SJCRH30 (cell line): ENCODE measurements at places on chromosomes 12 and 14.

GRCh38 chr12:123238961-123239360 lies 5.7 kb downstream of the MTRFR start:
- H3K27me3 ChIP-seq, result no peaks in the 10 kb centered on the region
- H3K27ac ChIP-seq, result no peak overlapping the region
- no peak for DNase-seq
- H3K4me3 ChIP-seq, result no peak overlapping the region
- H3K4me1 ChIP-seq, result no peaks in the 10 kb centered on the region

DNA sequence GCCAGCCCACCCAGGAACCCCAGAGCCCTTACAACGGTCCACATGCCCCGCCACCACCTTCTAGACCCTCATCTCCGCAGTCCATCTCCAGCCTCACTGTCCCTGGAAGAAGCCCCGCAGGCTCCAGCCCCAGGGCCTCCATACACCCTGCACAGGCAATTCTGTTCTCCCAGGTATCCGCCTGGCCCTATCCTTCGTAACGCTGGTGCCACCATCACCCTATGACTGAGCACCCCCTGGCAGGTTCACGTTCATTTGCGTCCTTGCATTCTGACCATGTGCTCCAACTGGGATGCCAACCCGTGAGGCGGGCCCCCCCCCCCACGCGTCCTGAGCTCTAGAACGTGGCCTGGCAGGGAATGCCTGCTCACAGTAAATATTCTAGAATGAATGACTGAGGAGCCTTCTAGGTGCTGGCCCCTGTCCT lies 675 bp upstream of the SCARB1 start:
- no peaks in the 10 kb centered on the region; the same call in 1 of the 2 replicates for H3K36me3 ChIP-seq
- H3K27ac ChIP-seq, result peak overlapping the region; percentile 70
- H3K4me1 ChIP-seq, result peaks cover 6% of the 10 kb centered on the region

DNA sequence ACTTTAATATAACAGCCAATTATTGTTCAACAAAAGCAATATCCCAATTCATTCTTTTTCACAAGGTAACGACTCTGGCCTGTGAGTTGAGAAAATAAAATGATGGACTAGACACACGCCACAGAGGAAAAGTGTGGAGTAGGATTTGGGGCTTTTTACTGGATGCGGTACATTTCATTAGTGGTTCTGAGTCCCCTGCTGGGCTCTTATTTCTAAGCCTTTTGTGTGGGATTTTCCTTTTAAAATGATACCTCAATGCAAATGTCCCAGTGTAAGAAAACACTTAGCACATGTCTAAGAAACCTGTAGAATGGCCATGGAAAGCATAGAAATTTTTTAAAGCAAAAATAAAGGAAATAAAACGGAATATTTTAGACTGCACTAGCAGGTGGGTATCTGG lies 73.4 kb downstream of the C12orf42 start:
- no peak overlapping the region for H3K27ac ChIP-seq
- no peaks in the 10 kb centered on the region for H3K4me1 ChIP-seq
- H3K36me3 ChIP-seq, result no peaks in the 10 kb centered on the region

- no peaks in the 10 kb centered on the region for H3K36me3 ChIP-seq
- H3K4me1 ChIP-seq, result no peaks in the 10 kb centered on the region
- H3K27me3 ChIP-seq, result no peaks in the 10 kb centered on the region
- DNase-seq, result no peak
- H3K27ac ChIP-seq, result no peak overlapping the region
Observed at GRCh38 chr14:24465368-24465767, 22.8 kb upstream of the SDR39U1 start.

DNA sequence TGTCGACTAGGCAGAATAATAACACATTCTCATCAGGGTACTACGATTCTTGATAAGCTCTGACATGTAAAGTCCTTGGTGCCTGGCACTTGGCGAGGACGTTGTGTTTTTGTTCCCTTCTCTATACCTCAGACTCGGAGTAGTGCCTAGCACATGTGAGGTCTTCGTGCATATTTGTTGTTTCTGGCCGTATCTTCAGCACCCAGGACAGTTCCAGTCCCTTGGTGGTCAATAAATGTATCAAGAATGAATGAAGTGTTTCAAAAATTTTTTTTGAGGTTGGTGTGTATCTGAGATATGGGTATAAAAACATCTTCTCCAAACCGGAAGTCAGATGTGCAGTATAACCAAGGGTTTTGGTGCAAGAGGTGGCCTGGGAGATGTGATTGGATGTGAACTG lies 198.2 kb downstream of the AACS start:
- H3K4me1 ChIP-seq, result no peaks in the 10 kb centered on the region
- no peak overlapping the region for H3K4me3 ChIP-seq
- no peaks in the 10 kb centered on the region for H3K27me3 ChIP-seq
- DNase-seq, result peak; percentile 15

DNA sequence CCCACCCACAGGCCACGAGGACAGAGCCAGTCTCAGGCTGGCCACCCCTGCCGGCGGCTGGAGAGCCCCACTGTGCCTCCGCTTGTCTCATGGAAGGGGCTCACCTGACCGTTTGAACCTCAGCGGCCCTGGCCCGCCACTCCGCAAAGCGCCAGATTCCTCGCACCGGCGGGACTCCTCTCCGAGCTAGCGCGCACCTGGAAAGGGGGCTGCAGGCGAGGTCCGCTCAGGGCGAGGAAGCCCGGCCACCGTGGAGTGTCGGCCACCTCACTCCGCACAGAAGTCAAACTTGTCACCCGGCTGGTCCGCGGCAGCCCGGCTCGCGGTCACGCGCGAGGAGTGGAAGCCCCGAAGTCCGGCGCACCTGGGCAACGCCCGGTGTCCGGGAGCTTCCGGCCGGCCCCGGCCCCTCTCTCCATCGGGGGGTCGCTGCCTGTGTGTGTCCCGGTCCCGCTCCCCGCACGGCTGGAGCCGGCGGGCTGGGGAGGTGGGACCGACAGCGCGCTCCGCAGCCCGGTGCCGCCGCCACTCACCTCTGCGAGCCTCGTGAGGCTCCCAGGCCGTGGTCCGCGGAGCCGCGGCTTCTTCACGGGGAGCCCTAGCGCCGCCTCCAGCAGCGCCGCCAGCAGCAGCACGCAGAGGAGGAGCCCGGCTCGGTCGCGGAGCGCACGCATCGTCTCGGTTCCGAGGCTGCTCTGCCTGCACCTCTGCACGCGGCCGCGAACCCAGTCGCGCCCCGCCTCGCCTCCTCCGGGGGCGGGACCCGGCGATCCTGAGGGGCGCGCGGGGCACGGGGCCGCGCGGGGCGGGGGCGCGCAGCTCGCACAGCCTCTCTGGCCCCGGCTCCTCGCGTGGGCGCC lies at the start of gene ISM2:
ISM2 (minus strand) TSS at position 697 of the 860 bp plus-strand sequence; CDS start at position 674, 23 bp downstream.
- H3K27me3 ChIP-seq, result no peaks in the 10 kb centered on the region; the same call in 1 of the 2 replicates
- H3K27ac ChIP-seq, result no peak within 1 kb of the TSS
- no peaks in the 10 kb centered on the region for H3K4me1 ChIP-seq
- H3K36me3 ChIP-seq, result no peaks in the 10 kb centered on the region

GRCh38 chr12:101557094-101557493 lies 37.7 kb upstream of the MYBPC1 start:
- peaks cover 6% of the 10 kb centered on the region for H3K4me1 ChIP-seq
- H3K36me3 ChIP-seq, result no peaks in the 10 kb centered on the region
- no peak overlapping the region for H3K27ac ChIP-seq
- DNase-seq, result no peak
- H3K4me3 ChIP-seq, result no peak overlapping the region

DNA sequence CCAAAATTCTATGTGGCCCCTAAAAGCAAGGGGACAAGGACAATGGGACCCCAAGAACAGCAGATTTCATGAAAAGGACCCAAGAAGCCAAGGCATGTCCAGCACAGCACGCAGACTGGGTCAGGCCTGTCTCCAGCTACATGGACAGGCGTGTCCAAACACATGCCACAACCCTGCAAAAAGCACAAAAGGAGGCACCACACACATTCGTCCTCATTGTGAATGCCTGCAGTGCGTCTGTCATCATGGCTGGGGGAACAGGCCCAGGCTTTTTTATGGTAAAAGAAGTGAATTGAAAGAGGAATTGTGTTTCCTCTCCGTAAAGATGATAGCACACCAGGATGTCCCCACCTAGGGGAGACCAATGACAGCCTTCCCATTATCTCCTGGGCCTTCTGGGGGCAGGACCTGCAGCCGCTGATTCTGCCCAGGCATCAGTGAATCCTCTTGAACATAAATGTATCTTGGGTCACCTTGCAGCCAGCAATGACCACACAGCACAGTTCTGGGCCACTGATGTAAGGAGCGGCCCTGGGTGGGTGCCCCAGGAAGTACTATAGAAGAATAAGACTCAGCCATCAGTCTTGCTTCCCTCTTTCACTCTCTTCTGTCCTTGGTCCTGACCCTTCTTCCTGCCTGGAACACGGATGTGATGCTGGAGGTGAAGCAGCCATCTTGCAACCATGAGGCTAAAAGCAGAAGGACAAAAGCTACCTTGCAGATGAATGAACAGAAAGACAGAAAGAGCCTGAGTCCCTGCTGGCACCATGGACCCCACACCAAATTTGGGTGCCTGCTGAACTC lies 29.8 kb upstream of the C14orf180 start:
- no peak for DNase-seq
- H3K4me1 ChIP-seq, result peaks cover 10% of the 10 kb centered on the region; the same call in 1 of the 2 replicates
- no peak overlapping the region for H3K27ac ChIP-seq
- H3K36me3 ChIP-seq, result no peaks in the 10 kb centered on the region
- no peak overlapping the region for H3K4me3 ChIP-seq

GRCh38 chr12:72717036-72717435 lies 444.9 kb downstream of the TRHDE start:
- H3K36me3 ChIP-seq, result no peaks in the 10 kb centered on the region
- no peak overlapping the region for H3K27ac ChIP-seq
- no peaks in the 10 kb centered on the region for H3K27me3 ChIP-seq
- no peaks in the 10 kb centered on the region for H3K4me1 ChIP-seq
- DNase-seq, result no peak

- H3K4me1 ChIP-seq, result no peaks in the 10 kb centered on the region; the same call in 1 of the 2 replicates
- no peaks in the 10 kb centered on the region for H3K27me3 ChIP-seq
- H3K4me3 ChIP-seq, result no peak overlapping the region
Observed at GRCh38 chr12:795305-795704, 42.9 kb downstream of the WNK1 start.

- H3K27me3 ChIP-seq, result no peaks in the 10 kb centered on the region
- no peak overlapping the region for H3K4me3 ChIP-seq
- no peaks in the 10 kb centered on the region for H3K36me3 ChIP-seq
- H3K27ac ChIP-seq, result no peak overlapping the region
Observed at GRCh38 chr14:25080682-25081081, 30.7 kb upstream of the STXBP6 start.

DNA sequence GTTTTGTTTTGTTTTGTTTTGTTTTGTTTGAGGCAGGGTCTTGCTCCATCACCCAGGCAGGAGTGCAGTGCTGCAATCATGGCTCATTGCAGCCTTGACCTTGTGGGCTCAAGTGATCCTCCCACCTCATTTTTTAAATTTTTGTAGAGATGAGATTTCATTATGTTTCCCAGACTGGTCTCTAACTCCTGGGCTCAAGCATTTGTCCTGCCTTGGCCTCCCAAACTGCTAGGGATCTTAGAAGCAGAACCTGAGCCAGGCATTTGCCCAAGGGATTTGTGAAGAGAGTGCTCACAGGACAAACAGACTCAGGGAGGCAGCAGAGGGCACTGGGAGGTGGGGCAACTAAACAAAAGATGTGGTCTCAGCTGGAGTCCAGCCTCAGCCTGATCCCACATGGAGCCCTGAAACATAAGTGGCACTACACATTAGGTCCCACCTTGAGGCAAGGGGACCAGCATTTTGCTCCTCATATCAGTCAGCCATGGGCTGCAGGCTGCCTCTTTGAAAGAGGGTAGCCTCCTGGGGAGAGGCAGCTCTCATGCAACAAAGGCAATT lies 86.2 kb upstream of the CMKLR1 start:
- H3K27ac ChIP-seq, result no peak overlapping the region
- H3K27me3 ChIP-seq, result no peaks in the 10 kb centered on the region
- H3K4me3 ChIP-seq, result no peak overlapping the region

DNA sequence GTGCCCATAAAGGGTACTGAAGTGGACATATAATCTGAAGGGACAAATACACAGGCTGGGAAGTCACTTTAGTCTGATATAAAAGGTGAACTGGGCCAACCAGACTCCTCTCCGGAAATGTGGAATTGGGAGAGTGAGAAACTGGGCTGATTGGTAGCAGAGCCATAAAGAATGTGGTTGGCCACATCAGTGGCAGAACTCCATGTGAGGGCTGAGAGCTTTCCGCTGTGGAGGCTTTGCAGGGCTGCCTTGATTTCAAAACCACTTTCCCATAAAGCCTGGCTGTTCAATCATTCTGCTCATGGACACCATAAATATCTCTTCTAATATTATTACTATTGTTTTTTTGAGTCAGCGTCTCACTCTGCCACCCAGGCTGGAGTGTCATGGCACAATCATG lies 220.3 kb downstream of the MON2 start:
- H3K27ac ChIP-seq, result no peak overlapping the region
- DNase-seq, result no peak
- H3K27me3 ChIP-seq, result no peaks in the 10 kb centered on the region
- no peaks in the 10 kb centered on the region for H3K4me1 ChIP-seq
- no peak overlapping the region for H3K4me3 ChIP-seq

GRCh38 chr12:1185460-1186182 lies 194.6 kb downstream of the ERC1 start:
- H3K4me1 ChIP-seq, result no peaks in the 10 kb centered on the region
- H3K27me3 ChIP-seq, result no peaks in the 10 kb centered on the region
- H3K4me3 ChIP-seq, result no peak overlapping the region
- no peak for DNase-seq
- H3K36me3 ChIP-seq, result peaks cover 22% of the 10 kb centered on the region
- no peak overlapping the region for H3K27ac ChIP-seq

DNA sequence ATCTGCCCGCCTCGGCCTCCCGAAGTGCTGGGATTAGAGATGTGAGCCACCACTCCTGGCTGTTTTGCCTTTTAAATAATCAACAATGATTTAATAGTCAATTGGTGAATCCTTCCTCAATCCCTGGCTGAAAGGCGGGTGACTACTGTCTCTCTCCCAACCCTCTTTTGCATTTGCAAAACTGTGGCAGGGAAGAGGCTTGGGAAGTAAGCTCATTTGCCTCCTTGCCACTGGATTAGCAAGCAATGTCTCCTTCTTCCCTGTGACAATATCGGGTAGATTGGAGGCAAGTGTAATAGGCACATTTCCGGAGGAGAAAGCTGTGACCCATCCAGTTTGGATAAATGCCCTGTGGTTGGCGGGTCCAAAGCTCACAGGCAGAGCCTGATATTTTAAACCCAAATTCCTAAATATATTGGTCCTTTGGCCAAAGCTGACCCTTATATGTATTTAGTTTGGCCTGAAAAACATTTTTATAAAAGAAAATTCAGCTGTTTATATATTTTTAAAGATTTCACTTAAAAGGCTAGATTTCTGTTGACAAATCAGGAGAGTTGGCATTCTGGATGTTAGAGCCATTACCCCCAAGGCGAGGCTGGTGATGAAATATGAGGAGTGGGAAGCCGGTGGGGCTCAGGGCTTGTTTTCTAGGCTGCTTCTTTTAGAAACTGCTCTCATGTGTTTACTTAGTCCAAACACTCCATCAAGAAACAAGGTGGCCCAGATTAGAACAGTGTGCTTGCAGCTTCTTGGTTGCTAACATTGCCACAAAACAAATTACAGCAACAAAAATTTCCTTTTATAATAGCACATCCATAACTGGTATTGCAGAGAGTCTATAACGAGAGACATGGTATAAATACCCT lies 646.9 kb upstream of the TMEM132C start:
- H3K36me3 ChIP-seq, result no peaks in the 10 kb centered on the region
- H3K27ac ChIP-seq, result no peak overlapping the region
- DNase-seq, result no peak
- no peak overlapping the region for H3K4me3 ChIP-seq
- no peaks in the 10 kb centered on the region for H3K4me1 ChIP-seq
- no peaks in the 10 kb centered on the region for H3K27me3 ChIP-seq
